Cardiac septum (tissue), 1 donor: ENCODE measurements at places on chromosomes 1 and 21.
A peak's percentile ranks its signal among the peaks of the same experiment; 100 is the strongest.

DNA sequence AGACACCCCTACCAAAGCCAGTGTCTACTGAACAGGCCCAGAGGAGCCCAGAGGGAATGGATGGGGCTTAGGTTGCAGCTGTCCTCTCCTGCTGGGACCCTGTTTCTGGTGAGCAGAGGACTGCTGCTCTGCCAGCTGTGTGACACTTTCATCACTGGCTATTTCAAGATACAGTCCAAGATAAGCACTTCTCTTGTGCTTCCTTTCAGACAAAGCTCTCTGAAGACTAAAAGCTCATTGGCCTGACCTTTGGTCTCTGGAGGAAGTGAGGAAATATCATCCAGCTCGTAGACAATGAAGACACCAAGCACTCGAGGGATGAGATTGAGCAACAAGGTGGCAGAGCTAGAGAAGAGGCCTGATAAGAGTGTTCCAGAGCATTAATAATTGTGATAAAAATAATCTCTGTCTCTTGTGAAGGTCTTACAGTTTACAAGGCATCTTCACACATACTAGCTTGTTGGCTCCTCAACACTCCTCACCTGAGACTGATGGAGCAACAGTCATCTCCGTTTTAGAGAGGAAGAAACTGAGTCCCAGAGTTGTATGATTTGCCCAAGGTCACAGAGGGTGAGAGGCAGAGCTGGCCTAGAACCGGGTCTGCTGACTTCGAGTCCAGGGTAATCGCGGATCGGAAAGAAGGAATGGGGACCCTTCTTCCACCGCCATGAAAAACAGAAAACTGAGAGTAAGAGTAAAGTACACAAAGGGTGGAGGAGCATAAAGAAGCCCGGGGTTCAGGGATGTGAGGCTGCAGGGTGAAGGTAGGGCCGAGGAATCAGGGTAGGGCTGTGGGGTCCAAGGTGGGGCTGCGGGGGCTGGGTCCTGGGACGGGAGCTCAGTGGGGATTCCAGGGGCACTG, 666 bp downstream of the PAFAH2 start:
- DNase-seq = no peak

DNA sequence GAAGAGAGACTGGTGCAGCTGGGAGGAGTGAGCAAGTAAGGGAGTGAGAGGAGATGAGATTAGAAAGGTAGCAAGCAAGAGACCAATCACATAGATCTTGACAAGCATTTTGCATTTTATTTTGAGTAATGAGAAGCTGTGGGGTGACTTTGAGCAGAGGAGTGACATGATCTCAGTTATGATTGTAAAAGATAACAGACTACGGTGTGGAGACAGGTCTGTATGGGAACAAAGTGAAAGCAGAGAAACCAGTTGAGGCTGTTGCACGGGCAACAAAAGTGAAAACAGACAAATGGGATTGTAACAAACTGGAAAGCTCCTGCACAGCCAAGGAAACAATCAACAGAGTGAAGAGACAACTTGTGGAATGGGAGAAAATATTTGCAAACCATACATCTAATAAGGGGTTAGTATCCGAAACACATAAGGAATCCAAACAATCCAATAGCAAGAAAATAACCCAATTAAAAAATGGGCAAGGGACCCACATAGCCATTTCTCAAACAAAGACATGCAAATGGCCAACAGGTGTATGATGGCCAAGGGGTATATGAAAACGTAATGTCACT, 68.4 kb downstream of the SNRPE start:
- no peak for DNase-seq

DNA sequence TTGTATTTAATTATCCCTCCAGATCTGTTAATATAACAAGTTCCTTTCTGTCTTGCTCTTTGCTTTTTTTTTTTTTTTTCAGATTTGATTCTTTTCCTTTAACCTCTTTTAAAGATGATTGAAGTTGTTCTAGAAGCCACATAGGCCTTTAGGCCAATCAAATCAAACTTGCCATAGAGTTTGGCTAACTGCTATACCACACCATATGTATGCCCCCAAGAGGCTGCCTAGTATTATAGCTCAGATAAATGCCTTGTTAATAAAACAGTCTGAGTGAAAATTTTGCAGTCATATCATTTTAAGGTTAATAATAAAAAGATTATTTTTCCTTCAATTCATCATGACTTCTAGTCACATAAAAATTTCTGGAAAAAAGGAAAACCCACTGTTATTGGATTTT, 696.0 kb upstream of the CHRM3 start:
- no peak for DNase-seq

- DNase-seq = no peak
Observed at GRCh38 chr1:241899210-241899609, 51.2 kb downstream of the EXO1 start.

DNA sequence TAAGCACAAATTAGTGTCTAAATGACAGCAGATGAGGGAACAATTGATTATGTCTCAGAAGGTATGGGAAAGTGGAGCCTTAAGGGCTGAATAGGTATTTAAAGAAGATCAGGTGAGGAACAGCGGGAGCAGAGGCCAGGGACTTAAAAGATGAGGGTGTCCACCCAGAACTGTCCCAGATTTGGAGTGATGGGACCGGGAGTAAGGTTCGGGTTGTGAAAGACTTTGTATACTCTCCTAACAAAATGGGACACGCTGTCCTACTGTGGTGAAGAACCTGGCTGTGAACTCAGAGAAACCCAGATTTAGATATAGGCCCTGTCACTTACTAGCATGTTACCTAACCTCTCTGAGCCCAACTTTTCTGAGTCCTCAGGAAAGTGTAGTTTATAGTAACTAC, 140.6 kb downstream of the C1orf21 start:
- DNase-seq = no peak

DNA sequence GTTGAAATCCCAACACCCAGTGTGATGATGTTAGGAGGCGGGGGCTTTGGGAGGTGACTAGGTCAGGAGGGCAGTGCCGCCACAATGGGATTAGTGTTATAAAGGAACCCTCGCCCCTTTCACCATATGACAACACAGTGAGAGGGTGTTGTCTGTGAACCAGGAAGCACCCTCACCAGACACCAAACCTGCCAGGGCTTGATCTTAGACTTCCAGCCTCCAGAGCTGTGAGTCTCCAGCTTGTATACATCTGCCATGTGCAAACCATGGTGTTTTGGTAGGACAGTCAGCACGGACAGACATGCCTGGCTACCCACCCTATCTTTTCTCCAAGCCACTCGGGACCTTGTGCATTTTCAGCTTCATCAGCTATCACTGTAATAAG, 4.0 kb downstream of the TRIM11 start:
- peak; percentile 49 for DNase-seq
